Glutamatergic neuron (in vitro differentiated cells): ENCODE measurements at places on chromosomes 7 and 10.

- DNase-seq = no peak
Measured at GRCh38 chr10:106424054-106424453, 740.5 kb downstream of the SORCS1 start.

DNA sequence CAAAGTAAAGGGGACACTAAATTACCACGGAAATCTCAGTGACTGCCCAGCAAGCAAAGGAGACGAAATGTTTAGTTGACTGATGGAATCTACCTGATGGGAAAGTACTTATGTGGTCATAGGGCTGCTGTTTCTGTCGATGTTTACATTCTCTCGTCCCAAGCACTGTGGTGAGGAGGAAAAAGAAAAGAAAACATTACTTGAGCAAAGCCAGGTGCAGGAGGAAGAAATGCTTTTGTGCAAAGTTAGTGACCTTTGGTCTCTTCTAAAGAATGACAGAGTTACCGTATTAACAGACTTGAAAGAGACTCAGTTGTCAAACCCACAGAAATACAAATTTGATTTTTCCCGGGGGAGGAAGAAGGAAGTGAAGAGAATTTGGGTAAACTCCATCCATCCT lies 43.3 kb upstream of the FMC1 start:
- DNase-seq = no peak

GRCh38 chr7:135717693-135718092 lies 10.3 kb downstream of the SLC13A4 start:
- no peak for DNase-seq

GRCh38 chr10:97640868-97641811 lies 669 bp downstream of the PI4K2A start:
- DNase-seq = peak; percentile 48

- no peak for DNase-seq
Measured at GRCh38 chr7:142383841-142384492, 126.1 kb upstream of the PRSS58 start.

- no peak for DNase-seq
Measured at GRCh38 chr10:123462246-123462645, 203.9 kb upstream of the GPR26 start.

GRCh38 chr10:97499561-97500296 lies 1.0 kb downstream of the UBTD1 start:
- no peak for DNase-seq

GRCh38 chr7:40288827-40289226 lies 154.0 kb downstream of the SUGCT start:
- no peak for DNase-seq

GRCh38 chr7:116259156-116259870 lies 49.0 kb downstream of the TES start:
- no peak for DNase-seq

- no peak for DNase-seq
Measured at GRCh38 chr10:25304606-25305005, 129.8 kb downstream of the GPR158 start.

GRCh38 chr10:101631821-101632475 lies 43.8 kb downstream of the DPCD start:
- DNase-seq = no peak

- no peak for DNase-seq
Measured at GRCh38 chr7:116011584-116011983, 19.0 kb downstream of the TFEC start.
